ENCODE measurements at places on chromosomes 3 and 15.

- no peak for DNase-seq
These were observed 121.3 kb downstream of the THRB start for GRCh38 chr3:24373198-24373959.

- no peak for DNase-seq
These were observed 91.5 kb downstream of the TBC1D2B start for GRCh38 chr15:77985931-77986480.

- no peak for DNase-seq
These were observed 549 bp downstream of the C3orf18 start for GRCh38 chr3:50567011-50567385.

GRCh38 chr3:146139586-146140110, 21.3 kb downstream of the PLOD2 start:
- no peak for DNase-seq

GRCh38 chr15:91338766-91339165, 238.7 kb downstream of the SV2B start:
- DNase-seq, result no peak

GRCh38 chr15:69299943-69300588, 1.4 kb downstream of the PAQR5 start:
- no peak for DNase-seq

DNA sequence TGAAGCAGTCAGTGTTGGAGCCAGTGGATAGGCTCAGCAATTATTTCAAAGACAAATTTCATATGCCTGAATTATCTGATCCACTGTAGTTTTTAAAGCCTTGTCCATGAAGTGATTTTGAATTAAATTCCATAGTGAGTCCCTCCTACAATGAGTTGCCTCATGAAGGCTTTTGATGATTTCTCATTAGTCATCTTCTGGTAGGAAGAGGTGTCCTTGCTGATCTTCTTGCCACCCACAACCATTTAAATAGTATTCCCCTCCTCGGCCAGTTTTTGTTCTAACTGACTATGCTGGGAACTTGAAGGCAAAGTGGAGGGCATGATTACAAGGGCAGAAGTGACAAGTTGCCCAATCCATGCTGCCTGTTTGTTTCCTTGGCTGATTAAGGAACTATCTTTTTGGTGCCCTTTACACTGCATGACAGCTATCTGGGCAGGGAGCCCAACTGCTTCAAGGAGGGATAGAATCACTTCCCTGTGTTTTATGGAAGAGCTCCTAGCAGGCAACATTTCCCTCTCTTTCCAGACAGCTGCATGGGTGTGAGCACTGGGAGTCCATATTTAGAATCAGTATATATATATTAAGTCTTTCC, 617.5 kb downstream of the ZPLD1 start:
- DNase-seq, result no peak

- no peak for DNase-seq
These were observed 634.0 kb downstream of the OTOL1 start for GRCh38 chr3:162130582-162130981.

DNA sequence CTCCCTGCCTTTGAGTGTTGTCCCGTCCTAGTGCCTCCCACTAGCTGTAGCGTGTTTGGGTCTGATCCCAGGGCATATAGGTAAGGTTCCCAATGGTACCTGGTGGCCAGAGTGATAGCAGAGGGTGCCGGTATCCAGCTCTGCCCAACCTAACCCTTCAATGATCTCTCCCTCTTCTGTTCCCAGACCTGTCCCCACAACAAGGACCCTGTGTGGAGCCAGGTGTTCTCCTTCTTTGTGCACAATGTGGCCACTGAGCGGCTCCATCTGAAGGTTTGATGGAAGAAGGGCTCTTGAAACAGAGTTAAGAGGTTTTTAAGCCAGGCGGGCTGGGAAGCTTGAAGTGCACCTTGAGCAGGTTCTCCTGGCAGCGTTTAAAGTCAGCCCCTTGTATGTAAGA, 35.5 kb downstream of the ESYT3 start:
- DNase-seq, result no peak

DNA sequence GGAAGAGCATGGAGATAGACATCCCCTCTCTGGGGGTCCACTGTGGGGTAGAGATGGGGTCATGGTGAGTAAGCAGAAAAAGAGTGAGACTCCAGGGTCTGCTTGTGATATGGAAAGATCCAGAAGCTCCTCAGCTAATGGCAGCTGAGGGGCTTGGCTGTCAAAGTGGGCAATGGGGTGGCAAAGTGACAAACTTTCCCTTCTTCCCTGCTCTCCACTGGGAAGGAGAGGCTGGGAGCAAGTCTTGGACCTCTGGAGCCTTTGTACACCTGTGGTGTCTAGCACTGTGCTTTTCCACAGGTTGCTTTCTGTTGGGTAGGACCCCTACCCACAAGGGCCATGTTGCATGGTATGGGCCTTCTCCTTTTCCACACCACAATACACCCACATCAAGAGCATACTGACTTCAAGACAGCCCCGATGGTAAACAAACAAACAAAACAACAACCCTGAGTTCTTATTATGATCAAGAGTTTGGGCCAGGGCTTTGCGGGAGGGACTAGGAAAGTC, 3.5 kb downstream of the ITGA11 start:
- DNase-seq, result no peak

DNA sequence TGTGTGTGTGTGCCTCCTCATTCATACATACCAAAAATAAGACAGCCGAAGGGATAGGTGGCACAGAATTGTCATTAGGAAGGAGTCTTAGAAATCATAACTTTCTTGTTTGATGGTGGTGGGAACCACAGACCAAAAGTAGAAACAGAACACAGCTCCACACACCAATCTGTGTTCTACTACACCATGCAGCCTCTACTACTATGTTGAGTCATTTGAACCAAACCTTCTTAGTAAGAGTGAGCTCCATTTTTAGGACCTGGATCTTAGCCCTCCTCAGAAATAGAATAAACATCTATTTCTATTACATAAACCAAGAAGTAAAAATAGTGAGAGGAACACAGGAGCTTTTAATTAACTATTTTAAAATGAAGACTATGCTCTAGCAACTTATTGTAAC, 27.9 kb upstream of the PLCH1 start:
- DNase-seq, result no peak

DNA sequence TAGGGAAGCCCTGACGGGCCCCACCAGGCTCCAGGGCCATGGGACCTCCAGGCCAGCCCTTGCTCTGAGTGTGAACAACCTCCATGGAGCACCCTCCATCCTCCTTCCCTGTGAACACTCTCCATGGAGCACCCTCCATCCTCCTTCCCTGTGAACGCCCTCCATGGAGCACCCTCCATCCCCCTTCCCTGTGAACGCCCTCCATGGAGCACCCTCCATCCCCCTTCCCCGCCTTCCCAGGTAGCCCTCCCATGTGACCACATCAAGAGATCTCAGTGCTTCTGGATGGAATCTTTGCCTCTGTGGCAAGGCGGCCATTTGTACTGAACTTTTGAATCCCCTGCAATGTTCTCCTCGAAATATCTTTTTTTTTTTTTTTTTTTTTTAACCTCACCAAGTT, 66.5 kb downstream of the CHSY1 start:
- no peak for DNase-seq

GRCh38 chr3:171526869-171527268, 66.7 kb upstream of the TNIK start:
- peak; percentile 36 for DNase-seq

- DNase-seq, result no peak
These were observed 47.0 kb downstream of the LRIG1 start for GRCh38 chr3:66453651-66454463.

DNA sequence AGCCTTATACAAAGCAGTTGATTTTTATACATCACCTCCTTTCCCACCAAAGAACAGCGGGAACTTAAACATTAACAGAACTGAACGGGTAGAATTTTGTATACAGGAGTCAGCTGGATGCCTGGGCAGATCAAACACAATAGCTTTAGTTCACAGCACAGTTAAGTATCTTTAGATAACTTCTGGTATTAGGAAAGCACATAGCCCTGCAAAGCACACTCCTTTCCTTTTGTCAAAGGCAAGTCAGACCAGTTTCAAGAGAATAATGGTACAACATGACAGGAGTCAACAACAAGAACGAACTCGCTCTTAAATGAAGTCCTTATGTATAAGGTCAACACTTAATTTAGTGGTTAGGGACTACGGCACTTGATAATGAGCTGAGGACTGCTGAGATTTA, 26.3 kb downstream of the ABCC5 start:
- DNase-seq, result no peak

GRCh38 chr3:172449466-172450149, 1.4 kb upstream of the GHSR start:
- peak; percentile 1 for DNase-seq

GRCh38 chr3:29156086-29156715, 124.7 kb upstream of the RBMS3 start:
- no peak for DNase-seq

DNA sequence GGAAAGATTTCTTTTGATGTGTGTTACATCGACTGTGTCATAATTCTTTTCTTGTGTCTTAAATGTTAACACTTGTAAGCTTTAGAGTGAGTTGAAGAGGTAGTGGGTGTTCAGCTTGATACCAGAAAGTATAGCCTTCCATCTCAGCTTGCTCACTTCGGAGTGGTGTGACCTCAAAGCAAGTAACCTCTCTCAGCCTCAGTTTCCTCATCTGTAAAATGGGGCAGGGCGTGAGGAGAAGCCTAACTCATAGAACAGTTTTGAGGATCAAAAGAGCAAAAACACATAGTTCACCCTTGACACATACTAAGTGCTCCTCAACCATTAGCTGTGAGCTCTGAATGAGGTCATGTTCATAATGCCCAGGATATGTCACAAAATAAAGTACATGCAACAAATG, 434.8 kb upstream of the PROK2 start:
- no peak for DNase-seq

- DNase-seq, result no peak
These were observed 127.4 kb upstream of the SLC6A11 start for GRCh38 chr3:10688548-10689172.
